ENCODE measurements at places on chromosomes 16 and 17.
A peak's percentile ranks its signal among the peaks of the same experiment; 100 is the strongest.

DNA sequence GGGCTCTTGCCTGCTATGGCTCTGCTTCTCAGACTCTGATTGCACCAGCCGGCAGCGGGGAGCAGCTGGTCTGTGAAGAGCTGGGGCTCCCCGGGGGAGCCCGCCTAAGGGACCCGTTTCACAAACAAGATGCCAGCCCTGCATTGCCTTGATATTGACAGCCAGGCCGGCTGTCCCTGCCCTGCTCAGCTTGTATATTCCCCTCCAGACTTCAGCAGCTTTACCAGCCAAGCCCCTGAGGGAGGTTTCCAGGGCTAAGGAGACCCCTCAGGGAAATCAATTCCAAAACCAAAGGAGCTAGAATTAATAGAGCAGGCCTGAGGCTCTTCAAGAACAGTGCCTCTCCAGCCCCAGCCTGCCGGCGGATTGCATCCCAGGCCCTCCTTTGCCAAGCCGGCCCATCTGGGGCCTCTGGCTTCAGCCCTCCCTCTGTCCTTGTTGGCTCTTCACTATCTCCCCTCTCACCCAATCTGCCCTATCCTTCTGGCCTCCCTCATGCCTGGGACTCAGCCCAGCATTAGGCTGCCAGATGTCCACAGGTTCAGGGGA is 5.7 kb downstream of the CALB2 start:
- DNase-seq = no peak

GRCh38 chr17:38558728-38559050 is 47.1 kb downstream of the SRCIN1 start:
- peak; percentile 25 for DNase-seq

DNA sequence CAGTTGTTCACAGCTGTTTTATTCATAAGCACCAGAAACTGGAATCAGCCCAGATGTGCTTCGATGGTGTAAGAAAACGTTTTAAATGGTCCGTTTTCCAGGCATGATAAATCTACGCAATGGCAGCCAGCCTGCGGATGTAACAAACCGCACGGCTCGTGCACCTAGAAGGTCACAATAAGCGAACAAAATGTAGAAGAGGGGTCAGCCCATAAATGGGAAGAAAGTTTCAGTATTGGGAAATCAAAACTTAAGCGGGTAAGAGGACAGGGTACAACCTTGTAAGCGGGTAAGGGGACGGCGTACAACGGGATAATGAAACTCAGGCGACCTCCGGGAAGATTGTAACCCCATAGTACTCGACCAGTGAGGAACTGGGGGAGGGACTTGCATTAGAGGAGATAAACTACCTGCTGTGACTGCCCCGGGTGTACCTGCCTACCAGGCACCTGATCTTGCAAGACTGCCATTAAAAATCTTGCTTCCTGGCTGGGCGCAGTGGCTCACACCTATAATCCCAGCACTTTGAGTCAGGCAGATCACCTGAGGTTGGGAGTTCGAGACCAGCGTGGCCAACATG is 66.6 kb downstream of the ANKRD11 start:
- no peak for DNase-seq

- DNase-seq = no peak
These were observed 17.1 kb upstream of the HOXB13 start for GRCh38 chr17:48745381-48746275.

GRCh38 chr17:32878211-32878610 is 1.3 kb upstream of the MYO1D start:
- no peak for DNase-seq

- no peak for DNase-seq
These were observed 54.6 kb downstream of the IRX6 start for GRCh38 chr16:55378616-55379015.

GRCh38 chr16:50259334-50260205 is 6.8 kb upstream of the ADCY7 start:
- no peak for DNase-seq

GRCh38 chr17:30239089-30239462 is 3.6 kb upstream of the SLC6A4 start:
- DNase-seq = no peak

DNA sequence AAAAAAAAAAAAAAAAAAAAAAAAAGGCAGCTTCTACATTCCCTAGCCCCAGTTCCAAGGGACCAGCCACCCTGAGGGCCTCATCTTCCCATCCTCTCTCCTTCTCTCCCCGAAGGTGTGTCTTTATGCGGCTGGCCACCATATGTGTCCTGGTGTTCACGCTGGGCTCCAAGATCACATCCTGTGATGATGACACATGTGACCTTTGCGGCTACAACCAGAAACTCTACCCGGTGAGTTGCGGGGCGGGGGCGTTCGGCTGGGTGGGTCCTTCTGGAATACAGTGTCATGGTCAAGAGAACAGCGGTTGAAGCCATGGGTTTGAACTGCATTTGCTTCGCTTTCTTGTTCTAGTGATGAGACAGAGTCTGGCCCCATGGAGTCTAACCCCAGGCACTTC is 22.6 kb upstream of the COQ7 start:
- no peak for DNase-seq

GRCh38 chr16:64982581-64982980 is 139.3 kb downstream of the CDH11 start:
- no peak for DNase-seq

- no peak for DNase-seq
These were observed 119.1 kb upstream of the ZFHX3 start for GRCh38 chr16:73166947-73167550.

GRCh38 chr16:88566158-88566557 is 4.0 kb upstream of the ZC3H18 start:
- no peak for DNase-seq

GRCh38 chr17:1275962-1276736 is 3.3 kb upstream of the TRARG1 start:
- peak; percentile 63 for DNase-seq

GRCh38 chr17:30422171-30422570 is 43.4 kb downstream of the CPD start:
- no peak for DNase-seq

- DNase-seq = no peak
These were observed 83.7 kb downstream of the RTN4RL1 start for GRCh38 chr17:1941272-1942065.

DNA sequence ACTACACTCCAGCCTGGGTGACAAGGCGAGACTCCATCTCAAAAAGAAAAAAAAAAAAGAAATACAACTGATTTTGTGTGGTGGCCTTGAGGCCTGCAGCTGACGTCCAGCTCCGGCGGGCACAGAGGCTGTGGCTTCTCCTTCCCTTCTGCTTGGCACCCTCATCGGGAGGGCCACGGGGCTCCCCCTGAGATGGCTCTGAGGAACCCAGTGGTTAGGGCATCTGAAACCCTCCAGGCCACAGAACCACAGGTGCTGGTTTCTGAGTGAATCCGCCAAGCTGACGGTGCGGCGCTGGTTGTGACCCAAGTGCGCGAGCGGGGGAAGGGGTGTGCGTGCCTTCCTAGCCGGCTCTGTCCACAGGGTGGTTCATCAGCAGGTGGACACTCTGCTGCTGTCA is 63.4 kb downstream of the LMF1 start:
- no peak for DNase-seq

GRCh38 chr17:63931981-63932561 is at the start of gene CD79B:
TSS of gene CD79B (minus strand) at chr17:63932331. CDS start at chr17:63932261, 70 bp downstream.
- peak; percentile 22 for DNase-seq

GRCh38 chr16:57638381-57638780 is 10.0 kb downstream of the ADGRG1 start:
- no peak for DNase-seq

GRCh38 chr17:17919169-17920107 is 52.8 kb downstream of the TOM1L2 start:
- DNase-seq = peak; percentile 36

DNA sequence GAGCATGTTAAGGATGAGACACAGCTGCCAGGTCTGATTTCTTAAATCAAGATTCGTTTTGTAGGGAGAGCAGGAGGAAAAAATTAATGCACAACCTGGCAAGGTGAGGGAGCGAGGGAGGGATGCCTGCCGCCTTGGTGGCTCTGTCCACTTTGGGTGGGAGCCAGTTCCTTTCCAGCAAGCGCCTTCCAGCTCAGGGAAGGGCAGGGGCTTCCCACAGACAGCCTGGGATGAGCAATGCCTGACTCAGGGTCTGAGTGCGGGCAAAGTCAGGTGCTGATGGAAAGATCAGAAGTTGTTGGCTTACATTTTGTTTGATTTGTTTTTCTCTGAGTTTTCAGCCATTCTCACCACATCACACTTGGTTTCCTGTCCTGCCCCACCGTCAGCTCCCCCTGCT is 220.7 kb downstream of the ENGASE start:
- DNase-seq = no peak

GRCh38 chr17:64661726-64661975 is 456 bp downstream of the SMURF2 start:
- no peak for DNase-seq

DNA sequence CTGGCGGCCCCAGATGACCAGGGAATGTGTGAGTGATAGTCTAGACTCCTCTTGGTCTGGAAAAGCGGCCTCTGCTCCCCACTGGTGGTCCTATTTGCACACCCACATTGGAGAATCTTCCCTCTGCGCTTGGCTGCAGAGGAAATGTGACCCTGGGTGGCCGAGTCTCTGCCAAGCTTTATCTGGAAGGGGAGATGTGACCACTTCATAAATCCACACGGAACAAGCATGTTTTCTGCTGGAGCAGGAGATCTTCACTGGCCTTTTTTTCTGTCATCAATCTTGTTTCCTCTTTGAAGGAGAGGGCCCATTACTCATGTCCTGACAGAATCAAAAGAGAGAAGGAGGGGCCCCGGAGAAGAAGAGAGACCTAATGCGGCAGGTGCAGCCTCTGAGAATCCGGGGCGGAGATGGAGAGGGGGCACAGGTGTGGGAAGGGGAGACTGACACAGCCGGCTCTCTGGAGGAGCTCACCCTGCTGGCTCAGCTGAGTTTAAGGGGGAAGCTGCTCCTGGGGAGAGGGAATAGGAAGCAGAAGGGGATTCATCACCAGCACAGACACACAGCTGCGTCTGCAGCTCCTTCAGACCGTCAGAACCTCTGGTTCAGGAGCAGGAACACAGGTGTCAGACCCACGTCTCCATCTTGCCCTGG is 116.3 kb downstream of the SOX9 start:
- no peak for DNase-seq

GRCh38 chr16:1057252-1057932 is 15.2 kb upstream of the SSTR5 start:
- peak; percentile 23 for DNase-seq

All from activated T-helper 1 cell treated with anti-CD3 and anti-CD28 coated beads, Interleukin-12 subunit alpha, Interleukin-12 subunit beta, Interleukin-2, Interleukin-4 antibody, amounts not matched to agents 30 ng/mL and 10 ng/mL and 1 ng/mL, durations not matched to agents 14 hours and 24 hours and 36 hours (primary cell).